ENCODE measurements at places on chromosomes 13 and 19. TPM values are rescaled to one million over a fixed set of nuclear protein-coding genes. Genes with fewer than 3 reads are reported as not detected.

The PPAN gene
- 20.9 TPM for total RNA-seq

The KLK13 gene
- total RNA-seq, result not detected

The ATXN8OS gene
- total RNA-seq, result not detected

The CD33 gene
- total RNA-seq, result not detected

The ZNF429 gene
- 9.4 TPM for total RNA-seq

The POLRMT gene
- 16.6 TPM for total RNA-seq

The HIF3A gene
- not detected for total RNA-seq

The PTGIR gene
- total RNA-seq, result 2.9 TPM

The LRG1 gene
- not detected for total RNA-seq

The P2RY11 gene
- 2.1 TPM for total RNA-seq

The FGF21 gene
- total RNA-seq, result not detected

The ZNF677 gene
- 14.1 TPM for total RNA-seq

The ZNF432 gene
- 8.8 TPM for total RNA-seq

The LILRA2 gene
- not detected for total RNA-seq

The SYT5 gene
- not detected for total RNA-seq

The NKPD1 gene
- 0.29 TPM for total RNA-seq

The ATP4A gene
- not detected for total RNA-seq

The VN1R2 gene
- under 0.01 TPM for total RNA-seq

All from osteoblast (primary cell).